ENCODE measurements at places on chromosomes 12 and 14.

DNA sequence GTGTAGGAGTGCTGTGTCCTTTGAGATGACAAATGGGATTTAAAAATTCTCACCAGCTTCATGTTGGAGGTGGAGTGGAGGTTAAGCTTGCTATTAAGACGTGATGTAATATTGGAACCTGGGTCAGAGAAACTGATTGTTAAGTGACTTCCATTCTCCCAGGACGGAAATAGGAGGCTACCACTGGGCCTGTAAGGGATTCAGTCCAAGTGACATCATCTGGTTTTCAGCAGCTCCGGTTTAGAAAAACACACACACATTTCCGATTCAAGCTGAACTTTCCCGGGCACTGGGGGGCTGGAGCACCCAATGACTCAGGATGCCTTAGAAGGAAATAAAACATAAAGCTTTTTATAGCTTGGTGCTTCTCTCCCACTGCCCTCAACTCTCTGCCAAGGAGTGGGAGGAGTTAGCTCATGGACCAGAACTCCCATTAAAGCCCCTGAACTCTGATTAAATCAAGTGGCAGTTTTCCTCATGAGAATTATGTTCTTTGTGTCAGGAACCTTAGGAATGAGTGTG, 12.4 kb downstream of the CALM1 start:
- DNase-seq, result peak; percentile 95

DNA sequence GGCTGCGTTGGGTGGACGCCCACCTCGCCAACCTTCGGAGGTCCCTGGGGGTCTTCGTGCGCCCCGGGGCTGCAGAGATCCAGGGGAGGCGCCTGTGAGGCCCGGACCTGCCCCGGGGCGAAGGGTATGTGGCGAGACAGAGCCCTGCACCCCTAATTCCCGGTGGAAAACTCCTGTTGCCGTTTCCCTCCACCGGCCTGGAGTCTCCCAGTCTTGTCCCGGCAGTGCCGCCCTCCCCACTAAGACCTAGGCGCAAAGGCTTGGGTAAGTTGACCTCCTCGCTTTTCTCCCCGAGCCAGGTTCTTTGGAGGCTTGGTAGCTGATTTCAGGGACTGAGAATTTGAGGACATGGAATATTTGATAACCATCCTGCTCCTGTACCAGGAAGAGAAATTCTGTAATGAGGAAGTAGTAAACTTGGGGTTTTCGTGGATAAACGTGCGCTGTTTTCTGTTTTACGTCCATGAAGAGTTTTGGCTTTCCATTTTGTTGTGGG, 530 bp downstream of the APAF1 start:
- peak; percentile 38 for DNase-seq

DNA sequence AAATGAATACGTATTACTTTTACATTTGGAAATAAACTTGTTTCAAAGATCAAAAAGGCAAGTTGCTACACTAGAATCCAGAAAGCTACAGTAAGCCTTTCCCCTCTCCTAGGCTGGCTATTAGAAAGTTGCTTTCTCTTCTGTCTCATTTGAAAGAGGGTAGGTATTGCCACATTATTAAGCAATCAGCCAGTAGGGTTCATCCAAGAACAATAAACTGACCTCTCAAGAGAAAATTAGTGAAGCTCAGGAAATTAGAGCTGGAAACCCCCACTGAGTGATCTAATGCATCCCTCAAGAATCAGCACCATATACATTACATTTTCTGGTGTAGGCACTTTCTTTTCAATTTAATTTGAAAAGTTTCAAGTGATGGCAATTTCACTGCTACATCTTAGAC, 4.5 kb upstream of the TMEM233 start:
- DNase-seq, result no peak

- no peak for DNase-seq
Observed at GRCh38 chr12:99605-100004, 33.0 kb downstream of the IQSEC3 start.

DNA sequence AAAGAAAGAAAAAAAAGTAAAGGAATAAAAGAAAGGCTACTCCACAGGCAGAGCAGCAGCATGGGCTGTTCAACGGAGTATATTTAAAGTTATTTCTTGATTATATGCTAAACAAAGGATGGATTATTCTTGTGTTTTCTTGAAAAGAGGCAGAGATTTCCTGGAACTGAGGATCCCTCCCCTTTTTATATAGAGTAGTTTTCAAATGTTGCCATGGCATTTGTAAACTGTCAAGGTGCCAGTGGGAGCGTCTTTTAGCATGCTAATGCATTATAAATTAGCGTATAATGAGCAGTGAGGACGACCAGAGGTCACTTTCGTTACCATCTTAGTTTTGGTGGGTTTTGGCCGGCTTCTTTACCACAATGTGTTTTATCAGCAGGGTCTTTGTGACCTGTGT, 383.0 kb downstream of the PCNX1 start:
- DNase-seq, result peak; percentile 5

- no peak for DNase-seq
Observed at GRCh38 chr12:105622846-105623736, 292.6 kb downstream of the C12orf75 start.

- no peak for DNase-seq
Observed at GRCh38 chr14:34426313-34427295, 35.4 kb downstream of the SPTSSA start.

DNA sequence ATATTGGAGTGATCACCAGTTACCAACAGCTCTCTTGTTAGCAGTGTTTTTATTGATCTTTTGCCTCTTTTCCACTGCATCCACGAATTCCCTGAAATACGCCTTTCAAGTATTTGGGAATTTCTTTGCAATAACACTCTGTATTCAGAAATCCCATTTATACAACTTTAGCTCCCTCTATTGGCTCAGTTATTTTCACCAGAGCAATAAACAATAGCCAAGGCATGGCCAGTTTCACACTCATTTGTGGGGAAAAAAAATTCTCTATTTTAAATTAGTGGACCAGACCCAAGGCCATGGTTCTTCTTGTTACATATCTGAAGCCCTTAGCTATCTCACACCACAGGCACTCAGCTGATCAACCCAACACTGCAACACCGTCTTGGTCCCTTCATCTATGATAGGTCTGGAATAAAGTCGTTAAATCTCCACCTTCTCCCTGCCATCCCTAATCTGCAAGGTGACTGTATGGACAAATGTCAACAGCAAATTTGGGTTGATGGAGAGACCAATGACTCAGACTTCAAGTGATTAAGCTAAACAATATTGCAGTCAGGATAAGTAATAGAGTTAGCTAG, 92.4 kb upstream of the TMEM260 start:
- peak; percentile 36 for DNase-seq

GRCh38 chr12:30548203-30548602, 147.5 kb downstream of the IPO8 start:
- no peak for DNase-seq

DNA sequence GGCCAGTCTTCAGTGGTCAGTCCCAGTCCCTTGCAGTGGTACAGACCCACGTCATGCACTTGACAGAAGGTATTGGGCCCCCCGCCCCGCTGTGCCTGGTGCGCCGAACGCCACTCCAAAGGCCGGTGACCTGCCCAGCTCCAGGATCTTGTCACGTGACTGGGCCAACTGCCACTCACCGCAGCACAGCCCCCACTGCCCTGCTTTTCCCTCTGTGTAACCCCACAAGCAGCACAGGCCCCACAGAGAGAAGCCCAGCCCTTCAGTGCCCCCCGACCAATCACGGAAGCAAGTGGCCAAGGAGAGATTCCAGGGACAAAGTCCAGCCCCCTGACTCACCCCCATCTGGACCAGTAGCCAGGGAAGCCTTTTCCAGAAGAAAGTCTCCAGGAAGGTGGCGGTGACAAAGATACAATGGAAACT, 498 bp downstream of the GPR132 start:
- DNase-seq, result peak; percentile 68

DNA sequence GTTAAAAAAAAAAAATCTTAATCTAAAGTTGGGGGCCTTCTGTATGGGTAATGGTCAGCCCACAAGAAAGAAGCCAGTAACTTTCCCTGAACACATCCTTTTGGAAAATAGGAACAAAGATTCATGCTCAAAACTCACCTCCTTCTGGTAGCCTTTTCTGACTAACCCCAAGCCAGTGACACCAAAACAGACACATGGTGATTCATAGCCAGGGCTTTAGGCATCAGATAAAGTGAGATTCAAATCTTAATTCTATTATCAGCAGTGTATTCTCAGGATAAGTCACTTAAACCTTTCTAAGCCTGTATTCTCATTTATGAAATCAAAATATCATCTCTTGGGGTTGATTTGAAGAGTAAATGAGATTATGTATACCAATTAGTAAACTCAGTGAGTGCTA, 4.9 kb downstream of the ATP5MC2 start:
- DNase-seq, result peak; percentile 51

- no peak for DNase-seq
Observed at GRCh38 chr12:46404225-46404631, 31.7 kb upstream of the SLC38A2 start.

DNA sequence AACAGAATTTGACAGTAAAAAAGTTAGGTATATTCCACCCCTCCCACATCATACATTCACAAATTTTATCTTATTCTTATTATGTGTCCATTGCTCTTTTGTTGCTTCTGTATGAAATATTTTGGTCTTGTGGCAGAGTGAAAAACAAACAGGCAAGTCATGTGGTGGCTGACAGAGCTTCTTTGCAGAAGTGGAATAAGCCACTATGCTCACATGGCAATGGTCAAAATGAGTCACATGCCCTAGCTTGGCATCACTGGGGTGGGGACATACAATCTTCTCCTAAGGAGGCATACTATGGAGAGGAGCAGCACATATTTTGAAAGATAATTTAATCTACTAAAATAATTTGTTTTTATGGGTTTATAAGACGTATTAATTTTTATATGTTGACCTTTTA, 27.7 kb upstream of the CMA1 start:
- DNase-seq, result no peak

DNA sequence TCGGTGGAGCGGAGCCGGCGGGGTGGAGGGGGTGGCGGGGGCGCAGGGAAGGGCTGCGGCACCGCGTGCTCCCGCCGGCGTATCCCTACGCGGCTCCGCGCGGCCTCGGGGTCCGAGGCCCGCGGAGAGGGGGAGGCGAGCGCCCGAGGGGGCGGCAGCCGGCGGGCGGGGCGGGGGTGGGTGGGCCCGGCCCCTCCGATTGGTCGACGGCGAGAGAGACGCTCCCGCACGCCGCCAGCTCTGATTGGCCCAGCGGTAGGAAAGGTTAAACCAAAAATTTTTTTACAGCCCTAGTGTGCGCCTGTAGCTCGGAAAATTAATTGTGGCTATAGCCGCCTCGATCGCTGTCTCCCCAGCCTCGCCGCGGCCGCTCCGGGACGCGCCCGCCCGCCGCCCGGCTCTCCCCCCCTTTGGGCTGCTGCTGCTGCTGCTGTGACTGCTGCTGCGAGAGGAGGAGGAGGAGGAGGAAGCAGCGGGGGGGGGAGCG, at the start of gene FOXG1:
Gene FOXG1, plus strand, starts transcription at position 319 of the 487 bp plus-strand sequence. CDS start 493 bp downstream, outside the sequence.
- DNase-seq, result peak; percentile 61

DNA sequence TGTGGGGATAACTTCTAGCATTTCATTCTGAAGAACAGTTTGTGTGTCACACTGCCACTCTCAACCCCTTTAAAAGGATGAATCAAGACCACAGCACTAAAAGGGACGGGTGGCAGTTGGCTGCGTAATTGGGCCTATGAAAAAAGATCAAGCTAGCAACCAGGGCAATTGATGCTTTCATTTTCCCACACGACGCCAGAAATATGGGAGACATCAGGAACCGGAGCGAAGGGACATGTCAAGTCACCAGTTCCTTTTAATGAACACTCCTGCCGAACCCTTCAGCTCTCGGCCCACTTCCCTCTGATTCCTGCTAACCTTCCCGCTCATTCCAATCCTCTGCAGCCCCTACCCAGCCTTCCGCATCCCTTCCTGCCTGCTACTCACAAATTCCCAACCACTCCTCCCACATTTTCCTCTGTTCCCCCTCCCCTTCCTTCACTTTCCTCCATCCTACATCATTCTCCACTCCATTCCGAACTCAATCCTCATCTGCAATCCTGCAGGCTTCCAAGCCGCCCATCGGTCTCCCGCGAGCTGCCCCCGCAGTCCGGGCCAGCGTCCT, 753 bp downstream of the CSRNP2 start:
- peak; percentile 60 for DNase-seq

GRCh38 chr14:89827265-89827664, 127.3 kb downstream of the EFCAB11 start:
- DNase-seq, result no peak

GRCh38 chr12:54958048-54958658, 26.4 kb downstream of the TESPA1 start:
- peak; percentile 68 for DNase-seq

DNA sequence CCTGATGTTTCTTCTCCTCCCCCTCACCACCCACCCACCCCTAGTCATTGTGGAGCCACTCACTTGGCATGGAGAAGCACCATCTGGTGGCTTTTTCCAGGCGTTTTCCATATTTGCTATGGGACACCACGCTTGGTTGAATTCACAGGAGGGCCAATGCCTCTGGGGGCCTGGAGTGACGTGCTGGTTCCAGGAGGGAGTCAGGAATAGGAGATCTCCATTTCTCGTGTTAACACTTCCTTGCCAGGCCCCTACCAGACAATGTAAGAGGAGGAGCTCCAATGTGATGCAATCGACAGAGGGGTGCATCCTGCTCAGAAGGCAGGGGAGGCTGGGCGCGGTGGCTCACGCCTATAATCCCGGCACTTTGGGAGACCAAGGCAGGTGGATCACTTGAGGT, 21.6 kb upstream of the TESC start:
- DNase-seq, result no peak

GRCh38 chr12:40903040-40903439, 210.8 kb downstream of the CNTN1 start:
- DNase-seq, result no peak

- no peak for DNase-seq
Observed at GRCh38 chr14:56208520-56208919, 90.3 kb downstream of the PELI2 start.

- no peak for DNase-seq
Observed at GRCh38 chr12:130783110-130783715, 55.8 kb downstream of the STX2 start.

- DNase-seq, result peak; percentile 32
Observed at GRCh38 chr14:29242755-29243754, 476.5 kb downstream of the FOXG1 start.

- DNase-seq, result no peak
Observed at GRCh38 chr12:85998074-85998473, 124.0 kb downstream of the NTS start.

DNA sequence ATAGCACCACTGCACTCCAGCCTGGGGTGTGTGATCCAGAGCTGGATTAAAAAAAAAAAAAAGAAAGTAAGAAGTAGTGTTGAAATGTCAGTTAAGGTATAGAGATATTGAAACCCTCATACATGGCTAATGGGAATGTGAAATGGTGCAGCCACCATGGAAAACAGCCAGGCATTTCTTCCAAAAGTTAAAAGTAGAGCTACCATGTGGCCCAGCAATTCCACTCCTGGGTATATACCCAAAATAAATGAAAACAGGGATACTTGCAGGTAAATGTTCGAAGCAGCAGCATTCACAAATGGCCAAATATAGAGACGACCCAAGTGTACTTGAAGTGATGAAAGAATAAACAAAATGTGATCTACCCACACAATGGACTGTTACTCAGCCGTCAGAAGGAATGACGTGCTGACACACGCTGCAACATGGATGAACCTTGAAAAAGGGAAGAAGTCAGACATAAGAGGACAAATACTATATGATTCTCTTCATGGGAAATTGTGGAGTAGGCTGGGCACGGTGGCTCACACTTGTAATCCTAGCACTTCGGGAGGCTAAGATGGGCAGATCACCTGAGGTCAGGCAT, 15.2 kb downstream of the IL31 start:
- no peak for DNase-seq
